ENCODE measurements at places on chromosomes 5 and 9.

- no peak for DNase-seq
Observed at GRCh38 chr5:65024681-65025080, 256.0 kb downstream of the CWC27 start.

DNA sequence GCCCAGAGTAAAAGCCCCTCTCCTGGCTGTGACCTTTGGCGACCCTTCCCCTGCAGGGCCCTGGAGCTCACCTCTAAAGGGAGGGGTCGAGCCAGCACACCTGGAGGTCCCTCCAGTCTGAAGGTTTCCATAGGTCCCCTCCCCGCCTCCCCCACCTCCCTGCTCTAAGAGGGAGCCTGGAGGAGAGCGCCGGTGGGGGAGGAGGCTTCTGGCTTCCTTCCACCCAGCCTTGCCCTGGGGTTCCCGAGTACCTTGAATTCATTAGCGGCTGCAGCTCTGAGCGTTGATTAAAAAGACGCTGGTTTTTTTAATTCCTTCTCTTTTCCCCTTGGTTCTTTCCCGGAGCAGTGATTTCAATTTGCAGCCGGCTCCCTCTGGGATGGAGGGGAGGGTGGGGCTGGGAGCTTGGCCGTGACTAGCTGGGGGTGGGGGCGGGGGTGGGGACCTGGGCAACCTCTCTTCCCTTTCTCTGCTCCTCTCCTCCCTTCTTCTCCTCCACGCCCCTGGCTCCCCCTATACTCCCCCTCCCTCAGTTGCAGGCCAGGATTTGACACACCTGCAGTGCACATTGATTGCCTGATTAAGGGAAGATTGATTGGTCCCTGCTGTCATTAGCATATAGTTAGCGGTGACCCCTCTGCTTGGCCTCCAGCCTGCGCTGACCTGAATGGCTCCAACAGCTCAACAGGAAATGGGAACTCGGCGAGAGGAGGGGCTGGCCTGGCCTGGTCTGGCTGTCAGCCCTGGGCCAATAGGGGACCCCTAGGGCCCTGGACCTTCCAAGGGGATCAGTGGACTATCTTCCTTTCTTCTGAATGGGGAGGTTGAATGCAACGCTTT lies 67.5 kb upstream of the RAPGEF1 start:
- DNase-seq: no peak

- DNase-seq: no peak
Observed at GRCh38 chr5:10562201-10563109, 1.4 kb upstream of the ANKRD33B start.

GRCh38 chr5:143541943-143542797 lies 138.7 kb upstream of the NR3C1 start:
- peak; percentile 15 for DNase-seq

DNA sequence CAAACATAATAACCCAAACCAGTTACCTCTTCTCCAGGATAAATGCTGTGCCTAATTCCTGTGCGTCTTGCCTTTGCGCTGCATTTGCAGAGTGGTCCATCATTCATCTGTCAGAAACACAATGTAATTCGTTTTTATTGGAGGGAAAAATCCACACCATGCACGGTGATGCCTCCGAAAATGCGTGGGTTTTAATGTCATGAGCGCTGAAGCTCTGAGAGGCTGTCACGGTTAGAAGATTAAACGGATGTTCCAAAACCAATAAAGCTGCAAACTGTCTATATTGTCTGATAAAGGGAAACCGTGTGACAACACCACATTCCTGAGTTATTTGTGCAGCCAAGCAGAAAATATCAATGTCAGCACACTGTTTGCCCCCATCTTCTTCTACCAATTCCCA lies 27.4 kb downstream of the DROSHA start:
- DNase-seq: no peak

GRCh38 chr5:109563189-109563588 lies 126.5 kb upstream of the MAN2A1 start:
- DNase-seq: no peak

- peak; percentile 63 for DNase-seq
Observed at GRCh38 chr9:36284226-36284625, 26.0 kb upstream of the GNE start.

DNA sequence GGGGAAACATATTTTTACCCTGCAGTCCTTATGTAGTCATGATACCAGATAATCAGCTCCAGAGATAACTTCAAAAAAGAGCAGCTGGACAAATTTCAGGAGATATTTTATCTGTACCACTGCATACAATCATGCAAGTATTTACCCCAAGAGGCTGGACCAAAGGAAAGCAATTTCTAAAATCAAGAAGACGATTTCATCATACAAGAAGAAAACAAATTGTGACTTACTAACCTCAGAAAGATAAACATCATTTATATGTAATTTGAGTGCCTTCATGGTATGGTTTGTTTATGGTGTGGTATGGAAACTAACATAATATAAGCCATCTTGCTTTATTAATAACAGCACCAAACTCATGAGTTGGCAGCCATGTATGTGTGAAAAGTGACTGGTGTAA lies 603.6 kb downstream of the PSAT1 start:
- peak; percentile 9 for DNase-seq

- peak; percentile 64 for DNase-seq
Observed at GRCh38 chr9:69121155-69122081, 52.7 kb upstream of the TJP2 start.

GRCh38 chr9:68643901-68644809 lies 60.9 kb upstream of the PIP5K1B start:
- DNase-seq: no peak

GRCh38 chr5:31854181-31855133 lies 215.5 kb downstream of the PDZD2 start:
- peak; percentile 69 for DNase-seq

DNA sequence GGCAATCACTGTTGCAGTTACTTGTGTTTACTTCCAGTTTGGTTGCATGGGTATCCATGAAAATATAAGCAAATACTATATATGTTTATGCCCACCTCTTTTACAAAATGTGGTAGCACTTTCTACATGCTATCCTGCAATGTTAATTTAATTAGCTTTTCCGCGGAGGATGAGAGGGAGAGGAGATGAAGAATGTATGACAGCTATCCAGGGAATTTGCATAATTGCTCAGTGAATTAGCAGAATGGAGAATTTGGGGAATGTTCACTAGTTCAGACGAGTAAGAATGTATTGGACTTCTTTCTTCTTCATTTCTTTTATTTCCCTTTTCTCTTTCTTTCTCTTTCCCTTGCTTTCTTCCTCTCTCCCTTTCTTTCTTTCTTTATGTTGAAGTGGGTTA lies 140.7 kb upstream of the SLC28A3 start:
- no peak for DNase-seq

GRCh38 chr9:33185858-33186257 lies 18.7 kb upstream of the B4GALT1 start:
- no peak for DNase-seq

- no peak for DNase-seq
Observed at GRCh38 chr9:110307191-110307590, 30.5 kb downstream of the TXNDC8 start.

DNA sequence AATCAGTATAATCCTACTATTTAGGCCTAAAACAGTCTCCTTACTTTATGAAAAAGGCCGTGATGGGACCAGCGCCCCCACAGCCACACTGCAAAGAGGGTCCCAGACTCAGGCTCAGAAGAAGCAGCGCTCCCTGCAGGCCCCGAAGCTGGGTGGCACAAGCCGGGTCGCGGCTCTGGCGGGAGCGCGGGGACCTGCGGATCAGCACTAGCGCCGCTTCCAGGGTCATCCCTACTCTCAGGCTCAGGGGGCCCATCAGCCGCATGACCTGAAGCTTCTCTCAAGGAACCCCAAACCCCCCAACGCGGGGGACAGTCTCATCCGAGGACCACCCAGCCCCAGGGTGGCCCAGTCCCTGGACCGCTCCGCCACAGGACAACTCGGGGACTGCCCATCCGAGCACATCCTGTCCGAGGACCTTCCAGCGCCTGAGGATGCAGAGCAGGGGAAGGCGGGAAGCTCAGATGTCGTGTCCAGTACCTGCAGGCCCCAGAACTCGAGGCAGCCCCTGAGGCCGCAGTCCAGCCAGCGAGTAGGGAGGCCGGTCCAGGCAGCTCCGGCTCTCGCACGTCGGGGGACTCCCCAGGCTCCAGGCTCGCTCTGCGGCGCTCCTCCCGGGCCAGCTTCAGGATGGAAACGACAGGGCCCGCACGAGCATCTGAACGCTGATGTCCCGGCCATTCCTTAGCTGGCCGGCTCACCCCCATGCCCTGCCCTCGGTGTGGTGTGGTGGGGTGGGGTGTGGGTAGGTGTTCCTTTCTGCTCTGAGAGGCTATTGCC lies 32.4 kb upstream of the CDK20 start:
- no peak for DNase-seq

DNA sequence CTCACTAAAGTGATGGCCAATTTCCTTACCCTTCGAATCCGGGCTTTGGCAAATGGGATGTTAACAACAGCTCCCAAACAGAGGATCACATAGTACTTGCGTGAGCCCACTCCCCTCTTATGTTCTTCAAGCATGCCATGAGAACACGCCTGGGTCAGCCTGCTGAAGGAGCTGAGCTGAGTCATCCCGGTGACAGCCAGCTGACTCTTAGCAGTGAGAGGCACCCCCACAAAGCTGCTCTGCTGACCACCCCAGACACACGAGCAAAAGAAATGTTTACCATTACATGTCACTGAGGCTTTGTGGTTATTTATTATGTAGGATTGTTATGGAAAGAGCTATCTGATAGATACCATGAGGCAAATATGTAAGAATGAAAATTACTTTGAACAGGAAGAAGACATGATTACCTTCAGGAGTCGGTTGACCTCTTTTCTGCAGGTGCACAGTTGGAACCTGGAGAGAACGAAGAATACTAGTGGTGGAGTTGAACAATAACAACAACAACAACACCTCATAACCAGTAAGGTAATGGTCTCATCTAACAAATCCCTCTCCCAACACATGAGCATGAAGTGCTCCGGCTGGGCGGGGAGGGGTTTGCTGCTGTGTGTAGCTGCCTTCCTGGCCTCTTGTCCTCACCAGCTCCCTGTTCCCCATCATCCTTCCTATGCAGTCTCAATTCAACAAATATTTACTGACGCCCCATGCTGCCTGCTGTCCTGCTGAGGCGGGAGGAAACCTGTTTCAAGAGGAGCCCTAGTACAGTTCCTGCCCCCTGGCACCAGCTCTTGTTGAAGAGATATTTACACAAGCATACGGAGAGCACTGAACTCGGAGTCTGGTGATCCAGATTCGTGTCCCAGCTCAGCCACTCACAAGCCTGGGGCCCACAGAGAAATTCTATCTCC lies 69.4 kb upstream of the LHFPL2 start:
- peak; percentile 73 for DNase-seq

- DNase-seq: no peak
Observed at GRCh38 chr5:72369301-72369700, 49.1 kb downstream of the PTCD2 start.

- DNase-seq: no peak
Observed at GRCh38 chr9:87518702-87519335, 21.2 kb downstream of the DAPK1 start.

GRCh38 chr5:201672-202071 lies 10.4 kb downstream of the LRRC14B start:
- DNase-seq: no peak

- DNase-seq: peak; percentile 37
Observed at GRCh38 chr5:96577909-96578308, 84.3 kb upstream of the CAST start.

DNA sequence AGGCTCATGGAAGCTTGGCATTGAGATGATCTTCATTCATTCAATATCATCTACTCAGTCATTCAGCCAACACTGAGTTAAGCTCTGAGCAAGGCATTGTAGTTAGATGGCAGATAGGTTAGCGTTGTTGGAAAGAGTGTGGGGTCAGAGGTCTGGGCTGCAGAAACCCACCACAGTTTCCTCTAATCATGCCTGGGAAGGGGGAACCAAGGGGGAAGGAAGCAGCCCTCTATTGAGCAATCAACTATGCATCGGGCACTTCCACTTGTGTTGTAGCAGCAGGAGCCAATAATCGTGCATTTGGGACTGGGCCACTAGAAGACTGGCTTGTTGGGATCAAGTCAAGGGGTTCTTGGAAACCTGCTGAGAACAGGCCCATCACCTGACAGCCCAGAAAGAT lies 139.1 kb downstream of the PIP5K1B start:
- no peak for DNase-seq

GRCh38 chr9:115590011-115590410 lies 472.1 kb upstream of the TNC start:
- DNase-seq: peak; percentile 87

DNA sequence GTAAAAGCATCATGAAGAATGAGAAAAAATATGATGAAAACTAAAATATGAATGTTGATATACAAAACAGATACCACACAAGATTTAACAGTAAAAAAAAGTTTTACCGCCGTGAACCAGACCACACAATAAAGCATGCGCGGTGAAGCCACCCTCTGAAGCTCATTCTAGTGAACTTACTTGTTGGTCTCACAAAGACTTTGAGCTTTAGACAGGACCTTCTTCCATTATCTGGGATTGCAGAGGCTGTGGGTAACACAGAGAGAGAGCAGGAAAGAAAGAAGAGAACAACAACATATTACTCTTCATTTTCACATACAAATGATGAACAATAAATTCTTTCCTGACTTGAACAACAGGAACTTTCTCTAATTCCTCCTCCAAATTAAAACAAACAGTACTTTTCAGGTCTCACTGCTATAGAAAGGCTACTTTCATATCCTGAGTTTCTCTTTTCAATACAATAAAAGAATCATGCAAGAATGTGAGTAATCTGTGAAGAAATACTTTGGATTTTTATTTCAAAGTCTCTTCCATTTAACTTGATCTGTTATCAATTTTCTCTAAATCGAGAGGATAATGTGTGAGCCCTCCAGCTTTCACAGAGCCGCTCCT lies 283.1 kb downstream of the EFNA5 start:
- DNase-seq: no peak

DNA sequence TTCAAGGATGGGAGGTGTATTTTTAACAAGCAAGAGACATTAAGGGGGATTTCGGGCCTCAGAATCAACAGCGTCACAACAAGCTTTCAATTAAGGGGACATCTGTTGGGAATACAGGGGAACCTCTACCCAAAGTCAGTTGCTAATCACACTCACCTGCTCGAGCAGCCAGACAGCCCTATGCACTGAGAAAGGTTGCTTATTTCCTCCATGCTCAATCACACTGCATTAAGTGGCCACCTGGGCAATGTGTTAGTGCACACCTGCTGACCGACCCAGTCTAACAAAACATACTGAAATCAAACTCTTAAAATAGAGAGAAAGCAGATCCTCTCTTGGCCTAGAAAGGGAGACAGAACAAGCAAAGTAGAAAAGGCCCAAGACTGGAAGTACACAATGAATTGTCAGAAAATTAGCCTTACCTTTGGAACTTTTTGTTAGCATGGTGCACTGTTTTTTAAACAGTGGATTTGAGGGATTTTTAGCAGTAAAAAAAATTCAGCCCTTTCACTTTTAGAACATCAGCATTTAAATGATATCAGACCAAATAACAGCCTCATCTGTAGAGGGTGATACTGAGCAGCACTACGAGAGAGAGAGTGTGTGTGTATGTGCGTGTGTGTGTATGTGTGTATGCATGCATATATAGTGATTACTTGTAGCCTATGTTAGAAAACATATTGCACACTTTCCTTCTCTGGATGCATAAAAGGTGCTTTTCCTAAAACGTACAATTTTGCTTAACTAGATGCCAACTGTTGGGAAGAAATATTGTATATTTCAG lies 1118.6 kb upstream of the DMAC1 start:
- no peak for DNase-seq

GRCh38 chr9:14014218-14014617 lies 299.7 kb downstream of the NFIB start:
- DNase-seq: no peak
